ENCODE measurements at places on chromosomes 7 and 10.

DNA sequence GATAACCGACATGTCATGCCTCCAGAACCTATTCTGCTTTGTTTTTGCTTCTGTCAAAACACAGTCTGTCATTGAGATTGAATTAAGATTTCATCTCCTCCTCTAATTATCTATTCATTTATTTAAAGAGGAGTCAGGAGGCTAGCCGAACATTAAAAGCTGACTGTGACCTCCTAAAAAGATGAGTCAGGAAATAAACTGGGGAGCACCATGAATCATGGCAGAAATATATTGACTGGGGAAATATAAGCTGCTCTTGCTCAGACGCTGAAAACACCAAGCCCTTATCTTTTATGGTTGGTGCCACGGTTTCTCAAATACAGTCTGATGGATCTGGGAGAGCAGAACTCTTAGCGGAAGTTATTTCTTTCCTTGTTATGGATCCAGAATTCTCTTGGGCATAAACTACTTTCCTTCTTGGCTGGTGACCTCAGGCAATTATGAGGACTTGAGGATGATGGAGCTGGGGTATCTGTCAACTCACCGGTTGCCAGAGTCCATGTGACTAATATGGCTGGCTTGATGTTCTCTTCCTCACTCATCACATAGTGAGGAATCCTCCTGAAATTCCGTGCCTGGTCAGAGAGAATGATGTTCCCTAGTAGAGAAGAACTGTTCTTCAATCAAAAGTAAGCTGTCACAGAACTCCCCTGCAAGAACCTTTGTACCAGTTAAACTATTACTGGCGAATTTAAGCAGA is 307.6 kb upstream of the PHYHIPL start:
- DNase-seq, result no peak

- no peak for DNase-seq
These were observed 971.7 kb downstream of the ANKRD7 start for GRCh38 chr7:119196183-119196582.

- DNase-seq, result no peak
These were observed 43.3 kb upstream of the ANLN start for GRCh38 chr7:36346260-36346831.

DNA sequence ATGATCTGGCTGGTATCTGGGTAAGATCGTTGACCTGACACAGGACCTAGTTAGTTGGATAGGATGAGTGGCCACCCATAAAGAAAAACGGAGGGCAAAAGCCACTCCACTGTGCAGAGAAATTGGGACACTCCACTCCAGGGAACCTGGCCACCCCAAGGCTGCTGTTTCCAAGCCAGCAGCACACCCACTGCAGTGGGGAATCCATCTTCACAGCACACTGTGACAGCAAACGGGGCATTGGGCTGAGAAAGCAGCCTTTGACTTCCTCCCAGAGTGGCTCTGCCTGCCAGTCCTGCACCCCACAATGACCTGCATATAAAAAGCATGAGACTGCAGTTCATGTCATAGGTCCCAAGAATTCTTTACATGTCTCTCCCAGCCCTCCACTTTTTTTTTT is 52.9 kb downstream of the MTPN start:
- DNase-seq, result no peak

DNA sequence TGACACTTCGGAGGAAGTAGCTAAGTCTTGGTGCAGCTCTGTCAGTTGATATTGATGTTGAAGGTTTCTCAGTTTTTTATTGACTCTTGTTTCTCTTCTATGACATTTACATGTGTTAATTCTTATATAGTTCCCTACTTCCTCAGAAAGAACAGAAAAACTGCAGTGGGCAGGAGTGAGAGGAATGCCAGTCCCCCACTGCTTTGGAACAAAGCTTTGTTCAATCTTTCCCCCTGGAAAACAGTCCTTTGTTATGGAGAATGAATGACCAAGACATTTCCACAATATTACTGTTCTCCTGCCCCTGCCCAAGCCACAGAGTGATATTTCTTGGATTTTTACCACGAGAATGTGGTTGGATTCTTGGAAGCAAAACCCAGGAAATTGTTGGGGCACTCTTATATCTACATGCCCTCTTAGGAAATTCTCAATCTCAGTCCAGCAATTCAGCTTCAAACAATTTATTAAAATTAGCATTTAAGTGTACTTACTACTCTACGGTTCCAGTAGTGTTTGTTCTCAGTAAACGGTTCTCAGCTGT is 258.0 kb upstream of the KCND2 start:
- DNase-seq, result no peak

DNA sequence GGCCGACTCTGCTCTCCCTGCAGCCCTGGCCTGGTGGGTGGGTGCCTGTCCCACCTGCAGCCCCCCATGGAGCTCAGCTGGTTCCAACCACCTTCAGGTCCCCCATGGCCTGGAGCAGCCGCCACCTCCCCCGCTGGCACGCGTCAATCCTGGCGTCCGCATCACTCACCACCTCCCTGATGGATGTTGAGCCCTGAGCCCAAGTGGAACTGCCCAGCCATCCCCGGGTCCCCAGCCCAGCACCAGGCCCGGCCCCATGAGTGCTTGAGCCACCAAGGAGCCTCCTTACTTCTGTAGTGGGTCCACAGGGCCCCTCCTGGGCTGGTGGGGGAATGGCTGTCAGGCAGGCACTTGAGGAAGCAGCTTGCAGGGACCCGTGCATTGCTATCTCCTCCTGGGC is 14.6 kb downstream of the AGAP3 start:
- no peak for DNase-seq

DNA sequence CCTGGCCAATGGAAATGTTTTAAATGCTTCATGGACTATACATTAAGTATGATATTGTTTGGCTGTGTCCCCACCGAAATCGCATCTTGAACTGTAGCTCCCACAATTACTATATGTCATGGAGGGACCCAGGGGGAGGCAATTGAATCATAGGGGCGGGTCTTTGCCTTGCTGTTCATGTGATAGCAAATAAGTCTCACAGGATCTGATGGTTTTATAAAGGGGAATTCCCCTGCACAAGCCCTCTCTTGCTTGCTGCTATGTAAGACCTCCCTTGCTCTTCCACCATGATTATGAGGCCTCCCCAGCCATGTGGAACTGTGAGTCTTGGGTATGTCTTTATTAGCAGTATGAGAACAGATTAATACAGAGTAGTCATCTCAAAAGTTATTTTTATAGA is 32.4 kb upstream of the GRB10 start:
- DNase-seq, result no peak

GRCh38 chr7:69550991-69551390 is 47.3 kb upstream of the AUTS2 start:
- DNase-seq, result no peak

- no peak for DNase-seq
These were observed 57.6 kb downstream of the BICC1 start for GRCh38 chr10:58570307-58570723.

DNA sequence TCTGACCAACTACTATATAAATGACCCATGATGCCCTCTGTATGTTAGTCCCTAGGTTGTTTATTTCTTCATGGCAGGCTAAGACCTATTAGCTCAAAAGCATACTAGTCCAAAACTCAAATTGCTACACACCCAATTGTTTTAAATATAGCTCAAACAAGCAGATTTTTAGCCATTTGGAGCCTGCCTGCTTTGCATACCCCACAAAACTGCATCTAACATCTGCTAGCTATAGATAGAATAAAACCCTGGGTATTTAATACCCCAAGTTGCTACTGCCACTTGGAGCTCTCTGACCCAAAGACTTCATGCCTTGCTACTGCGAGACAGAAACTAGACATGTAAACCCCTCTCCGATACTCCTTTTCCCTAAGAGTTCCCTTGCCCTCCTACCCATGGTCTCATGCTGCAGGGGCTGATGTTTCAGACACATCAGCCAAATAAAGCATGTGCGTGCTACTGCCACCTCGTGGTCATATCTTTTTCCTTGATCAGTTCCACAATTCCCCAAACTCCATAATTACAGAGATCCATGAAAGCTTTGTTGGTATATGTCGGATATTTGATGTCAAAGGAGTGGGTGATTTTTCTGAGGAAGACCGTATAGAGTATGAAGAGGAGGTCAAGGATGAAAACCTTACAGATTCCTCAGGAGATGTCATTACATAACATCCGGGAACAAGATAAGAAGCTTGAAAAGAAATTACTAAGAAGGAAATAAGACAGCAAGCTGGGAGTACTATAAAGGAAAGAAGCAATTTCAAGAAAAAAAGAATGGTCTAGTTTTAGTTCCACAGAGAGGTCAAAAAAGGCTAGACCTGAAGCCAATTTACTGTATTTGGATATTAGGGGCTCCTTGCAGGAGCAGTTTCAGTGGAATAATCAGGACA is 386.6 kb downstream of the SH2D4B start:
- no peak for DNase-seq

DNA sequence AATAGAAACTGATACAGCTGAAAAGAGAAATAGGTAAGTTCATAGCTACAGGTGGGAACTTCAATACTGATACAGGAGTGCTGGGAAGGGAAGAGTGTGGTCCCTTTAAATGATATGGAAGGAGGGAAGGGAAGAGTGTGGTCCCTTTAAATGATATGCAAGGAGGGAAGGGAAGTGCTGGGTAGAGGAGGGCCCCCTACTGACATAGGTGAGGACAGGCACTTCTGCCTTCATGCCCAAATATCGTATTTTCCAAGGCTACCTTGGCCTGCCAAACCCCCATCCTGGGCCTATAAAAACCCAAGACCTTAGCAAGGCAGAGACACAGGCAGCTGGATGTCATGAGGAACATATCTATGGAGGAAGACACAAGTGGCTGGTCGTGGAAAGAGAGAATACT is 92.3 kb downstream of the MAGI2 start:
- DNase-seq, result no peak

GRCh38 chr10:82628373-82628772 is 753.4 kb downstream of the NRG3 start:
- DNase-seq, result no peak

DNA sequence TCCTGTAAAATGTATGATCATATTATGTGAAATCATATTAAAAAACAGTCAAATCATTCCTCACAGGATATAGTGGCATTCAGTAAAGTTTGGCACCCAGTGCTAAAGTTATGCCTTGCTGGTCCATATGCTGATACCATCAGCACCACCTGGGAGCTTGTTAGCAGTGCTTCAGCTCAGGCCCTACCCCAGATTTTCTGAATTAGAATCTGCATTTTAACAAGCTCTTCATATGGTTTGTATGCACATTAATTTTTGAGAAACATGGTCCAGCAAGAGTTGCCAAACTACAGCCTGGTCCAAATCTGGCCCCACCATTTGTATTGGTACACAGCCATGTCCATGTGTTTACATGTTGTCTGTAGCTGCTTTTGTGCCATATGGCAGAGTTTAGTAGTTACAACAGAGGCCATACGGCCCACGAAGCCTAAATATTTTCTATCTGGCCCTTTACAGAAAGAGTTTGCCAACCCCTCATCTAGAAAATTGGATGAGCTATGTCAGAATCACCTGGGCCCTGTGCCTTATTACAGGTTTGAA is 30.1 kb downstream of the RAB18 start:
- no peak for DNase-seq

DNA sequence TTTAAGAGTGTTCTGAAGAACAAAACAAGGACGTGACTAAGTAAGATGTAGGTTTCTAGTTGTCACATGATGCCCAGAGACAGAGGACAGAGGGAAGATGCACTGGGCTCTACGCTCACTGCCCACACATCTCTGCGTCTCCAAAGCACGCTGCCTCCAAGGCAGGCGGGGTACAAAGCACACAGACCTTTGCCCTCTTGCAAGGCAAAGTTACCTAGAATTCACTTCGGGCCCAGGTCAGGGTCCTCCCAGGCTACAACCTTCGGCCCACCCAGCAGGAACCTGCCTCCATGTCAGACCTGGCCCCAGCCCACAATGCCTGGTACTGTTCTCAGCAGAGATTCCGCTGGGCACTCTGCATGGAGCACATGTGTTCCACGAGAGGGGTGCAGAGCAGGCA is 26.5 kb downstream of the GRB10 start:
- no peak for DNase-seq

- no peak for DNase-seq
These were observed 32.0 kb upstream of the STRIP2 start for GRCh38 chr7:129401967-129402860.

- no peak for DNase-seq
These were observed 54.7 kb downstream of the RBM33 start for GRCh38 chr7:155699180-155699579.

DNA sequence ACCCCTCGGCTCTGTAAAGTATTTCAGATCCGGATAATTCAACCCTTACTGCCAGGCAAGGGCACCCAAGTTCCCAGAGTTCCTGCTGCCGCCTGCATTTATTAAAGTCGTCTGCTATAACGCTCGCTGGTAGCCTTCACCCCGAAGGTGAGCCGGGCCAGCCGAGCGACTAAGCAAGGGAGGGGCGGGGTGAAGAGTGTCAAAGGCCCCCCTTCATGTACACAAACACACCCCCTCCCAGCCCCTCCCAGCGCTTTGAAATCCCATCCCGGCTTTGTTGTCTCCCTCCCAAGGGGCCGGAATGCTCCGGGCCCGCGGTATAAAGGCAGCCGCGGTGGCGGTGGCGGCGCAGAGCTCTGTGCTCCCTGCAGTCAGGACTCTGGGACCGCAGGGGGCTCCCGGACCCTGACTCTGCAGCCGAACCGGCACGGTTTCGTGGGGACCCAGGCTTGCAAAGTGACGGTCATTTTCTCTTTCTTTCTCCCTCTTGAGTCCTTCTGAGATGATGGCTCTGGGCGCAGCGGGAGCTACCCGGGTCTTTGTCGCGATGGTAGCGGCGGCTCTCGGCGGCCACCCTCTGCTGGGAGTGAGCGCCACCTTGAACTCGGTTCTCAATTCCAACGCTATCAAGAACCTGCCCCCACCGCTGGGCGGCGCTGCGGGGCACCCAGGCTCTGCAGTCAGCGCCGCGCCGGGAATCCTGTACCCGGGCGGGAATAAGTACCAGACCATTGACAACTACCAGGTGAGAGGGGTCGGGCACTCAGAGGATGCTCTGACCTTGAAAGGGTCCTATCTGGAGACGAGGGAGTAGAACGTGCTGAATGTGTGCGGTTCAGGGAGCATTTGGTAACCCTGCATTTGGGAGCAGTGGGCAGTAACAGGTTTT is at the start of gene DKK1:
DKK1 (plus strand) TSS at position 349 of the 889 bp plus-strand sequence; CDS start at position 503, 154 bp downstream.
- DNase-seq, result no peak

DNA sequence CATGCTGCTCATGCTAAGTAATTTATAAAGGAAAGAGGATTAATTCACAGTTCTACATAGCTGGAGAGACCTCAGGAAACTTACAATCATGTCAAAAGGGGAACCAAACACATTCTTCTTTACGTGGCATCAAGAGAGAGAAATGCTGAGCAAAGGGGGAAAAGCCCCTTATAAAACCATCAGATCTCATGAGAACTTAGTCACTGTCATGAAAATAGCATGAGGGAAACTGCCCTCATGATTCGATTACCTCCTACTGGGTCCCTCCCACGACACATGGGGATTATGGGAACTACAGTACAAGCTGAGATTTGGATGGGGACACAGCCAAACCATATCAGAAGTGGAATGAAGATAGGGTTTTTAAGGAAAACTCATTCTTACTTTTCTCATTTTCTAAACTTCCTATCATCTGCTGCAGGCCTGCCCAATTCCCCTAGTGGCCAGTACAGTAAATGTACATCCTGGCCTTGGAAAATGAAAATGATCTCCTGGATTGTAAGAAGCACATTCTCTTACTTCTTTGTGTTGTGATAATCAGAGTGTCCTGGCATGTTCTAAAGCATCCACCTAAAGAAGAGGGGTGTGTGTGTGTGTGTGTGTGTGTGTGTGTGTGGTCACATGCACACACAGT is 421.5 kb downstream of the LRMDA start:
- no peak for DNase-seq

- no peak for DNase-seq
These were observed 57.9 kb downstream of the ZNF22 start for GRCh38 chr10:45058580-45058979.

- no peak for DNase-seq
These were observed 33.9 kb downstream of the STARD3NL start for GRCh38 chr7:38211940-38212339.
